Epithelial cell of prostate (primary cell): ENCODE measurements at places on chromosomes 16 and 17.

DNA sequence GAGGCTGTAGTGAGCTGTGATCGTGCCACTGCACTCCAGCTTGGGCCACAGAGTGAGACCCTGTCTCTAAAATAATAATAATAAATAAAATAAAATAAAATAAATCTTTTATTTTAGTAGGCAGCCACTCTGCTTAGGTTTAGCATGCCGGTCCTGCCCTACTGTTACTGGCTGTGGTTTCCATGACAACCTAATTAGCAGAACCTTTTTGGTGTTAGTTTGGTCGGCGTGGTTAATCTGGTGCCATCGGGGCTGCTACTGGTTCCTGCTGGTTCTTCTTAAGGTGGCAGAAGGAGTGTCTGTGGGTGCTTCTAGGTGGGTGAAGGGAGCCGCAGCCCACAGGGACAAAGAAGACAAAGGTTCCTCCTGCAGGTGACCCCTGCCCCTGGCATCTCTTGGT is 37.8 kb upstream of the CBX4 start:
- no peak for DNase-seq

- DNase-seq: peak; percentile 94
Measured at GRCh38 chr17:74042744-74043486, 160.6 kb upstream of the RPL38 start.

DNA sequence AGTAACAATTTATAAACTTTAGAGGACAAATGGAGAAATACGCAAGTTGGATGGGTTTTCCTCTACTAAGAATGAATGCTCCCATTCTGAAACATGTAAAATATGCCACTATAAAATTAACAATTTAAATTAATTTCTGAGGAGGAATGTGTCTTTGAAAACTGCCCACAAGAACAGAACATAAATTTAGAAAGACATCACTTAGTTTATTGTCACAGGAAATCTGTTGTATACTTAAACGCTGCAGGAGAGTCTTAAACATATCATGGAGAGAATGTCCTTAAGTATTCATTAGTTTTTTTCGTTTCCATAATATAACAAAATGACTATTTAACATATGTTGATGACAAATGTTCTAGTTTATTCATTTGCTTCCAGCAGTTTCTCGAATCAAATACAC is 29.6 kb downstream of the USP32 start:
- DNase-seq: no peak

DNA sequence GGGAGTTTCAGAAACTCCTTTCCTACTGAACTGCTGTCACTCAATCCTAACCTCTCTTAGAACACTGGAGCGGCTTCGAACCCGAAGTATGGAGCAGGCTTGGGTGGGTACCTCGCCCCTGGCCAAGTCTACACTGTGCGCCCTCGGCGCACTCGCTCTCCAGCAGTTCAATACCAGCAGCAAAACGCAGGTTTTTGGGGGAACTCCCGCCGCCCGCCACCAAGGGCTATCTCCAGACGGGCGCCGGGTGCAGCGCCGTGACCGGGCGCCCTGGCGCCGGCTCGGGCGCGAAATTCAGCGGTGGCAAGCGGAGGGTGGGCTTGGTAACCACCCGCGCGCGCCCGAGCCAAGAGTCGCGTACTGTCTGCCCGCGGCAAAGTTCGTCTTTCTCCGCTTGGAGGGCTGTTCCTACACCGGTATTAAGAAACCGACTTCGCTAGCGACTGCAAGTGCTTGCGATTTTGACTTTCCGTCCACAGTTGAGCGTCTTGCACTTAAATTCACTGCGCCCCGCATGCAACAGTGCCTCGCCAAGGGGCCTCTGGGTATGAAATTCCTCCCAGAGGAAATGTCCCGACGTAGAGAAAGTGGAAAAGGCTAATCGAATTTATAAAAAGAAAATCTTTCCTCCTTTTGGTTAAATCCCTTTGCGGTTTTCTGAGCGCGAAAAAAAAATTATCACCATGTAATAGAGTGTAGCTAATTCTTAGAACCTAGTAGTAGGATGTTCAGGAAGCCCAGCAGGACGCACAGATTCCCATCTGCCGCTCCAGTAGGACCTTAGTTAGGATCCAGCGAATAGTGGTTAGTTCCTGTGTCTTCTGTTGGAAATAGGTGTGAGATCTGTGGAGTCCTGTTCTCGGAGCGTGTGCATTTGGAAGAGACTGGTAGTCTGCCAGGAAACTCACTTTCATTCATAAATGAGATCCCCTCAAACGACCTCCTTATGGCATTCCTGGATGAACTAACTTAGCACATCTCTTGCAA is 5.0 kb upstream of the SALL1 start:
- no peak for DNase-seq

- no peak for DNase-seq
Measured at GRCh38 chr16:72051818-72052217, 2.5 kb upstream of the HP start.

GRCh38 chr16:65195998-65196397 is 74.1 kb upstream of the CDH11 start:
- DNase-seq: peak; percentile 26

DNA sequence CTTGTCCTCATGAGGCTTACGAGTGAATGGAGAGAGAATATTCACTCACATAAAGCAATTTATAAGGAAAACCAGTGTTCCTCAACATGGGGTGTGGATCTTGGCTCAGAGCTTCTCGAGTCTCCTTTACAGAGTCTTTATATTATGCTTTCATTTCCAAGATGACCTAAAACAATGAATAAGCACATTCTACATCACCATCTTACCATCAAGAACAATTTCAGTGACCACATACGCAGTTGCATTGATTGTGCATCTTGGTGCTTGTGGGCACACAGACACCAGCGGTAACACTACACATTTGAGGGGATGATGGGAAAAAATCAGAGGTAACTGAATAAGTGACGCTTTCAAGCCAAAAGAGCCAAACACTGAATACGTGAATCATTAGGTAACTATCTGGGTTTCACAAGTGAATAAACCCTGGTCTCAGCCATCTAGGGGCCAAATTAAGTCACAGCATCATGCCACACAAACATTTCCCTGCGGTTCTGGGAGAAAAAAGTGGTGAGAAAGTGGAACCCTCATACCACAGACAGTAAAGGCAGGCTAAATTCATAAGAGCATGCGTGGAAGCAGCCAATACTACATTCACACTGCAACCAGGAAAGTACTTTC is 9.4 kb downstream of the CWC25 start:
- no peak for DNase-seq

DNA sequence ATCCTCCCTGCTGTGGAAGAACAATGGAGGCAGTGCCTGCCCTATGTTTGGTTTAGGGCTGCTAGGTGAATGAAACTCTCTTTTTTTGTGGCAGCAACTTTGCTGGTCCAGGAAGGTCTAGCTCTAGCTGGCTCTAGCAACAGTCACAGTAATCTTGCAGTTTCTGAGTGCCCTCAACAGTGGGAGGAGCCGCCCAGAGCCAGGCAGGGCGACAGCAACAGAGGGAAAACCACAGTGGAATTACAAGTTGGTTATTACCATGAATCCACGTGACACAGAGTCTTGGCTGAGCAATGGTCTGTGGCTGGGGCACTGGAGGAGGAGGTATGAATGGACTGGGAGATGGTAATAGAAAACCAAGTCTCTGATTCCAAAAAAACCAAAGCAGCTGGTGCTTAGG is 10.3 kb downstream of the HSPB9 start:
- no peak for DNase-seq

DNA sequence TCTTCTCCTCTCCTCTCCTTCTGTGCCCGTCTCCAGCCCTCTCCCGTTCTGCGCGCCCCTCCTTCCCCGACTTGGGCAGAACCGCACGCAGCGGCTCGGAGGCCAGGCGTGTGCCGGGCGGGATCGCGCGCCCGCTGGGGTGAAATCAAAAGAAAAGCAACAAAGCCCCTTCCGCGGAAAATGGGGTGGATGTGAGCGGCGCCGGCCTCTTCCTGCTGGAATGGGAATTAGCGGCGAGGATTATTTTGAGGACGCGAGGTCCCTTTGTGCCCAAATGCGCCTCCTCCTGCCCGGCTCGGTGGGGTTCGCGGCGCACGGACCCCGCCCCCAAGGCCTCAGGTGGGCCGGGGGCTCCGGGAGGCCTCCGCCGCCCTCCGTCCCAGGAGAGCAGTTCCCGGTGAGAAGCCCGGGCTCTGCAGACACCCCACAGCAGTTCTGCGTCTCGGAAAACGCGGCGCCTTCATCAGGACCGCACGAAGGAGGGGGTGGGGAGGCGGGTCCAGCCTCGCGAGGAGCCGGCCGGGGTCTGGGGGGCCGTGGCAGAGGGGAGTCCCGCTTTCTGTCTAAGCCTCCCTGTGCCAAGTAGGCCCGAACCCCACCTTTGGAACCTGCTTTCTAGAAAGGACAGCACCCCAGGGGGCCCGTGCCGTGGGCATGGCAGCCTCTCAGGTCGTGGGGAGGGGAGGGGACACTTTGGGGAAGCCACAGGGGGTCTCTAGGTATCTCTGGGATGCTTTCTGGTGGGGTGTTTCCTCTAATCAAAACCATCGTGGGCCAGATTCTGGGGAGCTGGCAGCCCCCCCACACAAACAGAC is 91.0 kb upstream of the CBX4 start:
- DNase-seq: no peak

GRCh38 chr16:84093879-84094270 is 22.9 kb downstream of the MBTPS1 start:
- no peak for DNase-seq

GRCh38 chr17:27340575-27340974 is 46.7 kb downstream of the WSB1 start:
- DNase-seq: no peak

DNA sequence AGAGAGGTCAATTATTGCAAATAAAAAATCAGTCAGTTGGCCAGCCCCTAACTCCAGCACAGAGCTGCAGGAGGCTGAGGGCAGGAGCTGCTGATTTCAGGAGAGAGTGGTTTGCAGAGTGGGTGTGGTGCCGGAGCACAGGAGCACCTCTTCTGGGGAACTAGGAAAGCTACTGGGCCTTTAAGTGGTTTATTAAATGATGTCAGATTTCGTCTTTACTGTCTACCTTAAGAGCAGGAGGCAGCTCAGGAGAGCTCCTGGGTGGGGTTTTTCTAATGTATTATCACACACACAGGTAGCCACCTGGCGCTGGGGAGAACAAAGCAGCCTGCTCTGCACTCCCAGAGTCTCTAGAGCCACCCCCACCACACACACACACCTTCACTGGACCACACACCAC is 11.5 kb upstream of the HAS3 start:
- no peak for DNase-seq

- DNase-seq: no peak
Measured at GRCh38 chr17:82338858-82339633, 5.5 kb upstream of the SECTM1 start.
